ENCODE measurements at places on chromosomes 6 and 20.
A peak's percentile ranks its signal among the peaks of the same experiment; 100 is the strongest.

DNA sequence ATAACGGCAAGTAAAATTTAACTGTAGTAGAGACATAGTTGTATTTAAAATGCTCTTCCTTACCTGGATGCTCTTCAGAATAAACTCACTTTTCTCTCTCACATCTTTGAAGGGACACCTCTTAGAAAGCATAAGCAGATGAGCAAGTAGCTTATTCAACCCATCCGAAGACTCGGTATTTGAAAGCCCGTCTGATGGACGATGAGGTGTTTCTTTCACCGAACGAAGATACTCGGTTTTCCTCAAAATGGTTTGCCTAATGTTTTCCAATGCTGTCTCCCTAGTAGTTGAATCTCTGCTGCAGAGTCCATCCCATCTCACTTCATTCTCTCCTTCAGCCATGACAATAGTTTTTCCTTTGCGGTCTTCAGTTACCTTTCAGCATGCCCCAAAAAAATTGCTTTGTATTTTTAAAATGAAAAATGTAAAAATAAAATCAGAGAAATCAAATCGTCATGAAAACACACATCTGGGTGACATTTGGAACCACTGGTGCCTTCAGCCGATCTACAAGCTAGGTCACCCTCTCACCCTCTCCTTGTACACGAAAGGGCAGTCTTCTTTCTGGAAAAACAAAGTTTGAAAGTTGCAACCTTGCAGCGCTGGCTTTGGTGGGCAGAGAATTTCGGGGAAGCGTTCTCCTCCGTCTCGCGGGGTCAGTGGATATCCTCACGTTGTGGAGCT is 772 bp downstream of the SESN1 start:
- peak; percentile 34 for DNase-seq

DNA sequence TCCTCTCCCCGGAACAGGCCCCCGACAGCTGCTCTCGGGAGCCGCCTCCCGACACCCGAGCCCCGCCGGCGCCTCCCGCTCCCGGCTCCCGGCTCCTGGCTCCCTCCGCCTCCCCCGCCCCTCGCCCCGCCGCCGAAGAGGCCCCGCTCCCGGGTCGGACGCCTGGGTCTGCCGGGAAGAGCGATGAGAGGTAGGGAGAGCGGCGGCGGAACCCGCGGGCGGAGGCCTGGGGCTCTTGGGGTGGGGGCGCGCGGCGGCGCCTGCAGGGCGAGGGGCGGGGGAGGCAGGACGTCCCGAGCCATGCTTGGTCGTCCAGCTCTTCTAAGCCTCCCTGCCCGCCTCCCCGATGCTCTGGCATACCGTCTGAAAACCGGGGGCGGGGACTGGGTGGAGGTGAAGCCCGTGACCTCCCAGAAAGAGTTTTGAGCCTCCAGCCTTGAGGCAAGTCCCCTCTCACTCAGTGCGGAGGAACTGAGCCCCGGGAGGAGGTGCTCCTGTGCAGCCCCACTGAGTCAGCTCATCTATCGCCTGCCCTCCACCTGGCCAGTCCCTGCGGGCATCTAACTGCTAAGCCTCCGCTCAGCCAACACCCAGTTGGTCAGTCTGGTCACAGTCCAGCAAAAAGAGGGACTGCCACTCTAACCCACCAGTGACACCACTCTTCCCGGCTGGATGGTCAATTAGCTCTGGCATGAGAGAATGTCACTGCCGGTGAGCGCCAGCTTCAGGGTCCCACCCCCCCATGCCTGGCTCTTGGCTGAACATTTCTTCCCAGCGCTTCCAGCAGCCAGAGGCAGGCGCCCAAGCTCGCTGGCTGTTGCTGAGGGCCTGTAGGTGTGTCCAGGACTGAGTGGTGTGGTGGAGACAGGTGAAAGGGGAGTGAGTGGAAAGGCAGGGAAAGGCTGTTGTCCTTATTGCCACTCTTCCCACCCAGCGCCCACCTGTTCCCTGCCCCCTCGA is 482 bp downstream of the DDR1 start:
- DNase-seq = peak; percentile 45

DNA sequence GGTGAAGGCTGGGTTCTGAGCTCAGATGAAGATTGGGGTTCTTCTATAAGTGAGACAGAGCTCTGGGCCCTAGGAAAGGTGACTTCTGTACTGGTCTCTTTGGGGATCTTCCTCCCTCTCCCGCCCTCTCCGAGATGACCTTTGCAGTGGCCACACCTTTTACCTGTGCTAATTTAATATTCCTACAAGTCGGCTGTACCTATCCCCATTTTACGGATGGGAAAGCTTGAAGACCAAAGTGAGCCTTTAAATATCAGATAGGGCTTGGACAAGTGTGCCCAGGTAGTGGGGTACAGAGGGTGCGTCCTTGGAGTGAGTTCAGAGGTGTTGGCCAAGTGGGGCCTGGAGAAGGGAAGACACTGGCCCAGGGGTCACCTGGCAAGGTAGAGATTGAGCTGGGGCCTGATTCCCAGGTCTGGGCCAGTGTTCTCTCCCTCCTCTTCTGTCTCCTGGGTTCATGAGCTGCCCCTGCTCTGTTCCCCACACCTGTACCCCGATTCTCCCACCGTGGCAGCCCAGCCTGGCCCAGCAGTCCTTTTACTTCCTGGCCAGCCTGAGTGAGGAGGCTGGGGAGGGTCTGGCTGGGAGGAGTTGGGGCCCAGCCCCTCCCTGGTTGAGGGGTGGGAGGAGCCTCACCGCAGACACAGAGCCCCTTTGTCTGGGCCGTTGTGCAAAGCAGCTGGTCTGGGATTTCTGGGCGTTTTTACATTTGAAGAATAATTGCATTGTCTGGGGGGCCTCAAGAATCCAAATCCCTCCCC is 152.1 kb upstream of the RNF24 start:
- DNase-seq = peak; percentile 98

DNA sequence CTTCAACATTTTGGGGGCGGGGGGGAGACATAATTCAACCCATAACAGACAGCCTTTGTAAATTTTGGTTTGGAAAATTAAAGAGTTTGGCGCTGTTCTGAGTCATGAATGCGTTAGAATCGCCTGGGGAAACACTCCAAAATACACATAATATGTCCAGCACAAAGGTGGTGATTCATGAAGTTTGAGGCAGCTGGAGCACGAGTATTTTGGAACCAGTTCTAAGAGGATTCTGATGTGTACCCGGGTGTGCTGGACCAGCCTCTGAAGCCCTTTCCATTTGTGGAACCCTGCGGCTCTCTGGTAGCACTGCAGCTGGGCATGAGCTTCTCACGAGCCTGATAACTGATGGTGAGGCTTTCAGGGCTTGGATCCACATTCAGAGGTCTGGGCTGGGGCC is 4.7 kb downstream of the GMPR start:
- no peak for DNase-seq

DNA sequence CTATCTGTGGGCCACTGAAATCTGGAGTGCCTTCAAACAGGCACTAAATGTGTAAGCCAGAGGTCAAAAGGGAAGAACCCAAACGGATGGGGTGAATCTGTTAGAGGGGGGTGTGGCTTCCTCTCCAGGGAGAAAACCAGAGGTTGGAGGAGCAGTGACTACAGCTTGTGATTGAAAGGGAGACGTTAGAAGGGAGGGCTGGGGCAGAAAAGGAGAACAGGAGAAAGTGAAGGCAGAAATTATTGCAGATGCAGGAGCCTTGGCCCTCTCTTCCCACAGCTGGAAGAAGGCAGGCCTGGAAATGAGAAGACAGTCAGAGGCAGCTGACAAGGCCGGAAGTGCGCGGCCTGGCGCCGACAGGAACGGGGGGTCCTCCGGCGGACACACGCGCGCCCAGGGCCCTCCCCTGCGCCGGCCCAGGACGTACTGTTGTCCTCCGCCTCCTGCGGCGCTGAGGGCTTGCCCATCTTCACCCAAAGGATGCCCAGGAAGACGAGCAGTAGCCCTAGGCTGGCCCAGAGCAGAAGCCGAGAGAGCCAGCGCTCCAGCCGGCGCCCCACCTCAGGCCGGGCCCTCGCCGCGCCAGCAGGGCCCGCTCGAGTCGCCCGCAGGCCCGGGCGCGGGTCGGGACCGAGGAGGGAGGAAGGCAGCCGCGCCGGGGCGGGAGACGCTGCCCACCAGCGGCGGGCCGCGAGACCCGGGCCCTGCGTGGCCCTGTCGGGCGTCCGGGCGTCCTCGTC is 806 bp downstream of the LEMD2 start:
- DNase-seq = no peak

DNA sequence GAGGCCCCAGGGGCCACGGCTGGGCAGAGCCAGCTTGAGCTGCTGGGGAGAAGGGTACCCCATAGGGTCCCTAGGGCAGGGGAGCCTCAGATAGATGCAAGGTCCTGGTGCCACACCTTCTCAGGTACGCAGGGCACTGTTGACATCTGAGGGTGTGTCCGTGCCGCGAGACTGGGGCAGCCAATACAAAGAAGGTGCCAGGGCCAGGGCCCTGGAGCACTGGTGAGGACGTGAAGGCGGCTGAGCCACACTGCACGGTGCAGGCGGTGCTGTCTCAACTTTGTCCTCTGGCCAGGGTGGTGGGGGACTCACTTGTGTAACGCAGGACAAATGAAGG is 649 bp upstream of the LRRC73 start:
- DNase-seq = peak; percentile 60

DNA sequence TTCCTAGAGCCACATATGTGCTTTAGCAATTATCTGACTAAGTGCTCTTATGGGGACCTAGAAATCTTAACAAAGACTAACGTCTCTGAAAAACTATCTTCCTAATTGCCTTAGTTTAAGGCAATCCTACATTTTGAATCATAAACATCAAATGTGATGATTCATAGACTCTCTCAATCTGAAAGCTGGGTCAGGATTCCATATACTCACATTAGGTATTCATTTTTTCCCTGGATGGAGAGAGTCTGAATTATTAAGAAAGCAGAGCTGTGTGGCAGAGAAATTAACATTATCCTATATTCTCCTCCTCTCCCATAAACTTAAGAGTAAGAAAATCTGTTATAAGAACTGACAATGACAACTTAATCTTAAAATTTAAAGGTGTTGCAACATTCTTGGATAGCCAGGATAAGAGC is 1.6 kb upstream of the PRL start:
- no peak for DNase-seq

GRCh38 chr20:51461306-51461705 is 81.2 kb downstream of the NFATC2 start:
- no peak for DNase-seq

GRCh38 chr20:41052742-41053419 is 24.3 kb downstream of the TOP1 start:
- DNase-seq = no peak

- peak; percentile 36 for DNase-seq
Observed at GRCh38 chr6:100228834-100229441, 234.9 kb upstream of the MCHR2 start.

- DNase-seq = no peak
Observed at GRCh38 chr20:43963872-43964791, 49.5 kb downstream of the TOX2 start.

- DNase-seq = no peak
Observed at GRCh38 chr6:11163932-11164331, 52.4 kb upstream of the ERVFRD-1 start.

GRCh38 chr6:167129562-167129961 is 6.7 kb downstream of the CCR6 start:
- no peak for DNase-seq

DNA sequence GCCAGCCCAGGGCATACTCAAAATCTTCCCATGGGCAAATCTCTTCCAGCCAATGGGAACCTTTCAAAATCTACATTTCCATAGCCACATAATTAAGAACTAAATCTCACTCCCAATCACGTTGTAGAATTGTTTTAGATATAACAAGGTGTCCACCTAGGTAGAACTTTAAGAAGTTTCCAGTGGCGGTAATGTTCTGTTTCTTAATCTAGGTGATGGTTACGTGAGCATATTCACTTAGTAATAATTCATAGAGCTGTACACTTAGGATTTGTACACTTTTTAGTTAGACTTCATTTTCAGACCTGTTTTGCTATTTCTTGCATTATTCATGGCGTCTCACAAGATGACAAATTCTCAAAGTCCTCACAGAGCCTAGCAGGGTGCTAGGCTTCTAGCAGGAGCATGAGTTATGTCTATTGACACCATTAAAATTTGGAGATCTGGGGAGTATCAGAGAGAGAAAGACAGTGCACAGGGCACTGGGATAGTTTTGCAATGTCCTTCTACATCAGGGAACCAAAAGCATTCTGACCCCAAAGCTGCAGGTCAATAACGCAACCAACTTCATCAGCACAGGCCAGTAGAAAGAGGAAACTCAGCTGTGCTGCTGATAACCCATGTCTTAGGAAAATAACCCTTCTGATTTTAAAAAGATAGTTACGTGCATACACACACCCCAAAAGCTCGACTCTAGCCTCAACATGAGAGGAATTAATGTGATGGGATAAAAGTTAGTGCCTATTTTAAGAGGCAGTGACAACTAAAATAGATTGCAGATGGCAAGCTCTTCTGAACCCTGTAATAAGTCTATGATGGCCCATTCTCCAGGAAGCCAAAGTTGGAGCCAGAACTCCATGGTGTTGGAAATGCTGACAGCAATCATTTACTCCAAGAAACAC is 518.1 kb upstream of the JARID2 start:
- DNase-seq = no peak

- DNase-seq = no peak
Observed at GRCh38 chr6:130526466-130526865, 160.6 kb downstream of the TMEM200A start.

GRCh38 chr20:39563349-39563748 is 601.2 kb downstream of the DHX35 start:
- DNase-seq = no peak

- no peak for DNase-seq
Observed at GRCh38 chr20:52432740-52433139, 241.2 kb upstream of the ZFP64 start.

- DNase-seq = peak; percentile 24
Observed at GRCh38 chr20:58213121-58213520, 15.3 kb downstream of the ANKRD60 start.

DNA sequence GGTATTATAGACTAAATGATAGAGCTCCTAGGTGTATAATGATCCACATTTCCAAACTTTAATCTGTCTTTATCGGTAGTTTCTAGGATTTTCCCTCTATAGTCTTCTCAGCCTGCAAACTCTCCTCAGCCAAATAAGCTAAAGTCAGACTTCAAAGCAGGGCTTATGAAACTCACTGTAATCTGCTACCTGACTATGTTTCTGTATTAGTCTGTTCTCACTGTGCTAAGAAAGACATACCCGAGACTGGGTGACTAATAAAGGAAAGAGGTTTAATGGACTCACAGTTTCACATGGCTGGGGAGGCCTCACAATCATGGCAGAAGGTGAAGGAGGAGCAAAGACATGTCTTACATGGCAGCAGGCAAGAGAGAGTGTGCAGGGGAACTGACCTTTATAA is 928.7 kb upstream of the ADGRB3 start:
- no peak for DNase-seq

GRCh38 chr6:113731541-113731940 is 125.6 kb upstream of the MARCKS start:
- no peak for DNase-seq

DNA sequence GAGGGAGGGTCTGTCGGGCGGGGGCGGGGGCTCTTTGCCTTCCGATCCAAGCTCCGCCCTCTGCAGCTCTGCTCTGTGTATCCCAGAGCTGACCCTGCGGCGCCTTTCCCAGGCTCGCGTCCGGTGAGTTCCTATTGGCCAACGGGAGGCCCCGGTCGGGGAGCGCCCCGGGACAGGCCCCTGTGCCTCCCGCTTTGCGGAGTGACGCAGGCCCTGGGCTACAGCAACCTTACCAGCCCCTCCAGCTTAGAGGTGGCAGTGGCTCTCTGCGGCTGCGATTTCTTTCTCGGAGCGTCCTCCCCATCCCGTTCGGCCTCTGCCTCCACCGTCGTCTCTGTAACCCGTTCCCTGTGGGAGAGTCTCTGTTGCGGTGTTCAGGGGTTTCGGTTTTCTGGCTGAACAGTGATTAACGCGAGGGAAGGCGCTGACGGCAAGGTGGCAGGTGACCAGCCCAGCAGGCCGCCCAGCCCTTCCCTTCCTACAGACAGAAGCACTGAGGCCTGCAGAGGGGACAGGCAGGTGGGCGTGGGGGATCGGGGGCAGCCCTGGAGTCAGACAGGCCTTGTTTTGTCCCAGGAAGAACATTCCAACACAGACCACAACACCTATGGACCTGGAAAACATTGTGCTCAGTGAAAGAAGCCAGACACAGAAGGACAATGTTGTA is 18.1 kb upstream of the CEBPB start:
- peak; percentile 85 for DNase-seq
